ENCODE measurements at places on chromosomes 7 and 10. TPM values are rescaled to one million over a fixed set of nuclear protein-coding genes. Genes with fewer than 3 reads are reported as not detected.

DNA sequence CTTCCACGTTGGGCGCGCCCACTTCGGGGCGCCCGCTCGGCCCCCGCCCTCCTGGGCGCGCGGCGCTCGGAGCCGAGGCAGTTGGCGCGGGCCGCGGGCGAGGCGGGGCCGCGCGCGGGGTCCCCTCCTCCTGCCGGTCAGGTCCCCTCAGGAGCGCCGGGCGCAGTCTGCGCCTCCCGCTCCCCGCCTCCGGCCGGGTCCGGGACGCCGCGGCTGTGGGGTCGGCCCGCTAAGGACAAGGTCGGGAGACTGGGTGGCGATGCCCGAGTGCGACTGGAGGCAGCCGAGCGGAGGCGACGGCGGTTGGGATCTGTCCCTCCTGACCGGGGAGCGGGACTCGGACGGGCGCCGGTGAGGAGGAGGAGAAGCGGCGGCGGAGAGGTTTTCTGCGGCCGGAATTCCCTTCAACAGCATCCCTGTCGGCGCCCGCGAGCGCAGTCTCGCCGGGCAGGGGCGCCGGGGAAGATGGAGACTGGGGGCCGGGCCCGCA, at the start of gene ATRNL1:
Gene ATRNL1, plus strand, starts transcription at position 80 of the 490 bp plus-strand sequence. Its CDS starts 386 bp downstream, at position 466.
- H3K4me1 ChIP-seq, result peaks cover 6% of the 10 kb centered on the region
- no peaks in the 10 kb centered on the region for H3K36me3 ChIP-seq
- H3K4me3 ChIP-seq, result peak within 1 kb of the TSS; percentile 72
- H3K27ac ChIP-seq, result no peak within 1 kb of the TSS

DNA sequence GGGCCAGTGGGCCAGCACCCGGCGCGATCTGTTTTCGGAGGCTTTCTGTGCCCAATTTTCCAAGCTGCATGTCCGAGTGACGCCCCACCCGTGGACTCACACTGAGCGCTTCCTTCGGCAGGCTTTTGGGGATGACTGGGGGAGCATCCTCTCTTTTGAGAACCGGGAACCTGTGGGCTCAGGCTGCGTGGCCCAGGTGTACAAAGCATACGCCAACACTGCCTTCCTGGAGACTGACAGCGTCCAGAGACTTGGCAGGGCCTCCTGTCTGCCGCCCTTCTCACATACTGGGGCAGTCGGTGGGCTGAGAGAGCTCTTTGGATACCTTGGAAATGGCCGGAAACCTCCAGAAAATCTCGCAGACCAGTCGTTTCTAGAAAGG, 1.0 kb downstream of the ADCK2 start:
- H3K27me3 ChIP-seq, result peaks cover 3% of the 10 kb centered on the region
- peak overlapping the region; percentile 87 for H3K27ac ChIP-seq
- peaks cover 31% of the 10 kb centered on the region for H3K4me1 ChIP-seq
- peak overlapping the region; percentile 91 for H3K4me3 ChIP-seq

DNA sequence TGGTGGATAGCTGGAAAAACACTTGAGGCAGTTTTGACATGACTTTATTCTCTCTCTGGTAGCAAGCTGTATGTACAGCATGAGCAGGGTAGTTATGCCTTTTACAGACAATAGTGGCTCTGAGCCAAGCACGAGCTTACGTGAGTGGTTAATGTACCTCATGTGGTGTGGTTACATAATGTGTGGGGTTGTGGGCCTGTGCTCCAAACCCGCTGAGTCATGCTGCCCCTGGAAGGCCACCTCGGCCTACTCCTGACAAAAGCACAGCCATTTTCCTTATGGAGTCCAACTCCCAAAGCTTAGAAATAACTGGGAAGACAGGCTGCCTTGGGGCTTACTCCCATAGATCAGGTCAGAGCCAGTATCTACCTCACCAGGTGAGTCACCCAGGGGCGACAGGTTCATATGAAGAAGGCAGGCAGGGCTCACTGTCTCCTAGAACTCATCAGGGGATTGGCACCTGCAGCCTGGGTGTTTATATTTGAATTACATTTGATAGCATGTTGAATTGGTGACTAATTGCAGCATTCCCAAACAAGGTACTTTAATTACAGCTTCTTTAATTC, 404.5 kb downstream of the ADRA2A start:
- no peaks in the 10 kb centered on the region for H3K4me1 ChIP-seq
- no peak overlapping the region for H3K4me3 ChIP-seq
- no peaks in the 10 kb centered on the region for H3K27me3 ChIP-seq

- H3K4me3 ChIP-seq, result no peak overlapping the region
- H3K27ac ChIP-seq, result no peak overlapping the region
- no peaks in the 10 kb centered on the region for H3K27me3 ChIP-seq
- no peak for DNase-seq
- H3K36me3 ChIP-seq, result no peaks in the 10 kb centered on the region
Measured at GRCh38 chr7:19621740-19622139, 87.1 kb downstream of the POLR1F start.

Gene BAMBI
- total RNA-seq, result 0.31 TPM

Gene C10orf67
- total RNA-seq, result not detected
